NCI-H187 (cell line): ENCODE measurements at places on chromosomes 11 and 22.

DNA sequence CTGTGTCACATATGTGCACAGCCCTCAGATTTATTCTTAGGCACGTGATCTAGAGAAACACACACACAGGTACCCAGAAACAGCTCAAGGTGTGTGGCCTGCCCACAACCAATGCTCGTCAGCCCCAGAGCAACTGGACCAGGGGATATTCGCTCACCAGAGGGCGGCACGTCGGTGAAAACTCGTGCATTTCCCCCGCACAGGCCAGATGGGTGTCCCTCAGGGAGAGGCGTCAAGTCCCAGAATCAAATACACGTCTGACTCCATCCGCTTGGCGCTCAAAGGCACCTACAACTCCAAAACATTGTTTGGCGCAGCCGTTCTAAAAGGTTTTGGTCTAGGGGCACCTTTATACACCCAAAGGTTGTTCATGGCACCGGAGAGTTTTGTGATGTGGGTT lies 429.0 kb downstream of the BRD1 start:
- DNase-seq, result no peak

DNA sequence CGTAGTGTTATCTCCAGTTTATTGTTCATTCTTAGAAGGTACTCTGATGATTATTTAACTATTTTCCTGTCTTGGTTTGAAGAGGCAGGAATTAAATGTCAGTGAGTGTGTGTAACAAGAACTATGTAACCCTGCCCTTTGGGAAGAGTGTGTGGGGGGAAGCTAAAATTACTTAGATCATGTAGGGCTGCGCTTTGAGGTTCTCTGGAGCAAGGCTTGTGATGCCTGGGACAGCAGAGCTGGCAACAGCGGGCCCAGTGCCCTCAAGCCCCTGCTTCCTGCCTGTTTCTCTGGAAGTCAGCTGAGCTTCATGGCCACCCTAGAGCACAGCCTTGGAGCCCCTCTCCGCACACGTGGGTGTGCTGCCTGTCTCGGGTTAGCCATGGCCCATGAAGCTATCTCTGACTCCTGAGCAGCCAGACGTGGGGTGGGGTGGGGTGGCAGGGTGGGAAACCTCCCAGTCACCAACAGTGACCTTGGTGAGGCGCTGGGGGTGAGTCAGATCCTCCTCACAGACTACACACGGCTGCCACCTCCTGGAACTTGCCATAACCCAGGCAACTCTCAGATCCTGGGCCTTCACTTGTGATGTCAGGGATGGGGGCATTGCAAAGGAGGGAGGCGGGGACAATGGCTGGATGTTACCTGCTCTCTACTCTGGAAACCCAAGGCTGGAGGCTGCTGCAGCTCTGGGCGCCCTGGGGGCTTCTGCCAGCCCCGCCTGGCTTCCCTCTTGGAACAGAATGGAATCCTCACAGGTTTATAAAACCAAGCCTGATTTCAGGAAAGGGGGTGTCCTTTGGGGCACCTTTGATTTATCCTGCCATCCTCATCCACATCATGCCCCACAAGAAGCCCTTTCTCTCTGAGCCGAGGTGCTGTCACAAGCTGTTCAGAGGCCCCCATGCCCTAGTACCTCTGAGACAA lies 88.6 kb downstream of the SNX19 start:
- no peak for DNase-seq

DNA sequence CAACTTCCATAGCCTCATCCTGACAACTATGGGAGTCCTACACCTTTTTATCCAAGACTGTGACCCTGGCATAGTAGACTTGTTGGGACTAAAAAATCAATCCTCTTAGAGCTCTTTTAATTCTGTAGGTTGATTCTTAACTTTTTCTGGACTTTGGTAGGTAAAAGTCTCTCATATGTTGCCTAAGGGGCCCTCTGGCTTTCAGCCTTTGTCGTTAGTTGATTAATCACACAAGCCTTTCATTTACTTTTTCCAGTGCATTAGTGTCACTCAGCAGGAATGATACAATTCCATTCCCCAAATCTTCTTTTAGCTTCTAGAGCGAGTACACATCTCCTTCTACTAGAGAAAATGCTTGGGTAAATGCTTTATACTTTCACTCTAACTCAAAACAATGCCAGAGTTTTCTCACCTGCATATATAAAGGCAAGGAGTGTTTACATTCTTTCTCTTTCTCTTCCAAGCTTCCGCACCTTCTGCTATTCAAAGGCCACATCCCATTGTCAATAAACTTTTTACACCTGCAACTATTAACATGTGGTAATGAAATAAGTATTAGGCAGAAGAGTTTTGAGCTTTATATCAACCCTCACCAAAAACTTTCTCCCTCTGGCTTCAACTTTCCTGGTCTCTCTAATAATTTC lies 516.6 kb downstream of the FAM181B start:
- DNase-seq, result no peak

GRCh38 chr22:40739721-40740120 lies 60.4 kb downstream of the MCHR1 start:
- DNase-seq, result no peak

DNA sequence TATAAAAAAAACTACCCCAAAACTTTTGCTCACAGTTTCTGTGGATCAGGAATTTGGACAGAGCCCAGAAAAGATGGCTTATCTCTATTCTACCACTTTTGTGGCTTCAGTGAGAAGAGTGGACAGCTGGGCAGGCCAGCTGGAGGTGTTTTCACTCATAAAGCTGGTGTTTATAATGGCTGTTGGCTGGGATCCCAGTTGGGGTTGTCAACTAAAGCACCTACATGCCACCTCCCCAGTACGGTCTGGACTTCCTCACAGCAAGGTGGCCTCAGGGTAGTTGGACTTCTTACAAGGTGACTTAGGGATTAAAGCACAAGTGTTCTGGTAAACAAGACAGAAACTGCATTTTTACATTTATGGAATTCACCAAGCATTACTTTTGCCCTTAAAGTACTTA lies 171.0 kb downstream of the NELL1 start:
- DNase-seq, result no peak

GRCh38 chr11:9019861-9020260 lies 16.1 kb upstream of the NRIP3 start:
- no peak for DNase-seq

DNA sequence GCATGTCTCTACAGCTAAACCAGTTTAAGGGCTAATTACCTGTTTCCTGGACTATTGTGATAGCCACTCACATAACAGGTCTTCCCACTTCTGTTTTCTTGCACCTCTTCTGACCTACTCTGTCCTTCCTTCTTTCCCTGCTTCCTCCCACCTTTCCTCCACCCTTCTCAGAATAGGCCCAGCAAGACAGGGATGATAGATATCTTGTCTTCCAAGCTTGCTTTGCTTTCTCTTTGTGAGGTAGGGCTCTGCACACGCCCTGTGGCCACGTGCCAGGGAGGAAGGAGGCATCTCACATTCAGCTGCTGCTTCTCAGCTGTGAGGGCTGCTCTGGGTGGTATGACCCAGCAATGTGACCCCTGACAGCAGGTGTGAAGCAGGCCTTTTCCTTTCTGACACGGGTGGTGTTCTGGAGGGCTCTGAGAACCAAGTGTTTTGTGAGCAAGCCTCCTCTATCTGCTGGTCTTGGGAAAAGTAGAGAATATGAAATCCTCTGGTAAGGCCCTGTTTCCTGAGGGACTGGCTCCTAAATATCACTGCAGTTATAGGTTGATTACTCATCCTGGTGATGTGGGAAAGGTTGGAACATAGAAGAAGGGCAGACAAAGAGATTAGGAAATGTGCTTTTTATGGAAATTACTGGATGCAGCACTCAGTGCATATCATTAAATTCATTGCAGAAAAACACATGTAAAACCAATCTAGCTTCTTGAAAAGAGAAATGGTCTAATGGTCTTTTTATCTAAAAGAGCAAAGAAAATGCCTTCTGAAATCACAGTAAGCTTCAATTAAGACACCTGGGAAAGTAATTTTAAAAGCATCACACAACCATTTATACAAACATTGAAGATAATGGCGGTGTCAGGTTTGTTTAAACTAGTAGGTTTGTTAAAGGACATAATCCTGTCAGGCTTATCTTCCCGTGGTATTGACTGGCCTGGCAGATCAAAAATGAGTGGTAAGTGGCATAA lies 8.5 kb downstream of the AMOTL1 start:
- DNase-seq, result no peak

- DNase-seq, result no peak
These were observed 41.3 kb downstream of the EIF4ENIF1 start for GRCh38 chr22:31448382-31448781.

DNA sequence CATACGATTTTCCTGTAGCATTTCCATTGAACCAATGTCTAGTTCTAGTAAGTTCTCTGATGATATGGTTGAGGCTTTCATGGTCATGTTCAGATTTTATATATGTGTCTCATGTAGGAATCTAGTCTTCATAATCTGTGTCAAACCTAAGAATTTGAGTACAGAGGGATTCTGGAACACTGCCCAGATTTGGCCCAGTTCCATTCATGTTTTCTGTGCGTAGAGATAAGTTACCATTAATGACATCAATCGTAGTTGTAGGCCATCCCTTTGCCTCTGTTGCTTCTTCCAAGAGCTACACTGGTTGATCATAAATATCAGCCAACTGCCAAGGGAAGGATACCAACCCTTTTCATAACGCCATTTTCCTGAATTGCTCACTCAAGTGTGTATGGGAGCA lies 23.3 kb downstream of the ST3GAL4 start:
- no peak for DNase-seq

- no peak for DNase-seq
These were observed 5.6 kb upstream of the CD59 start for GRCh38 chr11:33741806-33742205.

GRCh38 chr11:17780668-17781067 lies 46.1 kb downstream of the KCNC1 start:
- DNase-seq, result no peak

- DNase-seq, result no peak
These were observed 6.6 kb upstream of the GRAMD4 start for GRCh38 chr22:46613606-46614021.

DNA sequence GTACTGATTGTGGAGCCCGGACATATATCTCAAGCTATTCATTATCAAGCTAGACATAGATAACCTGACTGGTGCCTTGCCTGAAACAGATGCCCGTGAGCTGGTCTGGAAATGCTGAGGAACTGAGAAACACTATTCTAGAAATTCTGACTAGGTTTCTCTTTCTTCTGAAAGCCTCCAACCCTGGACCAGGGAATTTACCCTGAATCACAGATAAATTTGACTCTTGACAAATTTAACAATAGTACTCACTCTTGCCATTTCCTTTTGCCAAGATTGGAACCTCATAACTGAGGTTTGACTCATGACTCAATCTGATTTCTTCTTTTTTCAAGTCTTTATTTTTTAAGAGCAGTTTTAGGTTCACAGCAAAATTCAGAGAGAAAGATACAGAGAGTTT lies 189.6 kb upstream of the SYN3 start:
- no peak for DNase-seq

- DNase-seq, result no peak
These were observed 65.5 kb upstream of the TTC12 start for GRCh38 chr11:113248702-113249490.

DNA sequence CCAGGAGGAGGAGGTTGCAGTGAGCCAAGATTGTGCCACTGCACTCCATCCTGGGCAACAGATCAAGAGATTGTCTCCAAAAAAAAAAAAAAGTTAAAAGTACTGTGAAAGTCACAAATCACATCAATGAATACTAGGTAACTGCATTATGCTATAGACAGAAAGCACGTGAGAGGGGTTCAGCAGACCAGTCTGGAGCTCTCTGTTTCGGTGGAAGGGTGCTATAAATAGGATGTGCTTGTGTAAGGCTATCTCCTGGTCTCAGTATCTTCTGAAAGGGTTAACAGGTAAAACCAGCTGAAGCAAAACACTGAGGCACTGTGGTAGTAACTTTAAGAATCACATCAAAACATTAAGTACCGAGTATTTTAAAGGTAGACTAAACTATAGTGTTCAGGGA lies 43.4 kb downstream of the EIF4ENIF1 start:
- DNase-seq, result no peak
